Kidney capillary endothelial cell (primary cell): ENCODE measurements at places on chromosomes 7 and 10.
A peak's percentile ranks its signal among the peaks of the same experiment; 100 is the strongest.

DNA sequence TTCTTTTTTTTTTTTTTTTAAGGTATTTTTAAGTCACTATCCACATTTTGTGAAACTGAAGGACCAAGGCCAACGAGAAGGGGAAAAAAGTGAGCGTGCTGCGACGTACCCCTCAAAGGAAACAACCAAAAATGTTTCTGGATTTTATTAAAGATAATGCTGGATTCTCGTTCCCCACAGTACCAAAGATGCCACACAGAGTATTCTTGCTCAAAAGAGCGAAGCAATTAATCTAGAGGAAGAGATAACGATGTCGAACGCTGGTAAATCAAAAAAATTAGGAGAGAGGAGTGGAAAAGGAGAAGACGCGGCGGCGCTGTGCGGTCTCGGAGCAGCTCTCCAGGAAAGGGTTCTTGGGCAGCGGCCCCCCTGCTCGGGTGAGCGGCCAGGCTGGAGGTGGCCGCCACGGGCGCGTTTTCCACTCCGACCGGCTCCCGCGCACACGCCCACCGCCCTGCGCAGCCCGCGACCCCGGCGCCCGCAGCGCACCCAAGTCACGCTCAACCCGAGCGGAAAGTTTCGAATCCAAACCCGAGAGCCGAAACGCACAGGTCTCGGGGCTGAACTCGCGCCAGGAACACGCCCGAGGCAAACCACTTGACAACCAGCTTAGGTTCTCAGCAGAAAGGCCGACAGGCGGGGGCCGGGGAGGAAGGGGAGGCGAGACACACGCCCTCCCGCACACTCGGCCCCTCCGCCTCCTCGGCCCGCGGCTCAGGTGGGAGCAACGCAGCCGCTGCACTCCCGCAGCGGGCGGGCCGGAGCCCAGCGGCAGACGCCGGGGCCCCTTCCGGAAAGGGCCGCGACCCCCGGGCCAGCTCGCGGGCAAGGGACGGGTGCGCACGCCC, 989 bp downstream of the SRPK2 start:
- DNase-seq, result peak; percentile 38

GRCh38 chr7:118590107-118590506, 365.6 kb downstream of the ANKRD7 start:
- DNase-seq, result no peak

DNA sequence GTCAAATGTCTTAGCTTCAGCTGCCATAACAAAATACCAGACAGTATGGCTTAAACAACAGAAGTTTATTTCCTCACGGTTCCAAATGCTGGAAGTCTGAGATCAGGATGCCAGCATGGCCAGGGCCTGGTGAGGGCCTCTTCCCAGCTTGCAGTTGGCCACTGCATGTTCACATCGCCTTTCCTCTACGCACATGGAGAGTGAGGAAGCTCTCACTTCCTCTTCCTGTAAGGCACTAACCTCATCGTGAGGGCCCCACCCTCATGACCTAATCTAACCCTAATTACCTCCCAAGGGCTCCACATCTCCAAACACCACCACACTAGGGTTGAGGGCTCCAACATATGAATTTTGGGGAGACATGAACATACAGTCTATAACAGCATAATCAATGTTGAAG, 14.4 kb downstream of the ZNF33B start:
- no peak for DNase-seq

GRCh38 chr10:96656839-96657238, 63.5 kb downstream of the PIK3AP1 start:
- no peak for DNase-seq

- DNase-seq, result no peak
Measured at GRCh38 chr7:309586-310228, 19.7 kb downstream of the FOXL3 start.

DNA sequence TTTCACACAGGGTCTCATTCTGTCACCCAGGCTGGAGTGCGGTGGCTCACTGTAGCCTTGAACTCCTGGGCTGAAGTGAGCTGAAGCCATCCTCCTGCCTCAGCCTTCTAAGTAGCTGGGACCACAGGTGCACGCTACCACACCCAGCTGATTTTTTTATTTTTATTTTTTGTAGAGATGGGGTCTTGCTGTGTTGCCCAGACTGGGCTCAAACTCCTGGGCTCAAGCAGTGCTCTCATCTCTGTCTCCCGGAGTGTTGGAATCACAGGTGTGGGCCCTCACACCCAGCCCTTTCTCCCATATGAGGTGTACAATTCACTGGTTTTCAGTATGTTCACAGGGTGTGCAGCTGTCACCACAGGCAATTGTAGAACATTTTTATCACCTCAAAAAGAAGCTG, 5.2 kb downstream of the INPP5A start:
- no peak for DNase-seq

DNA sequence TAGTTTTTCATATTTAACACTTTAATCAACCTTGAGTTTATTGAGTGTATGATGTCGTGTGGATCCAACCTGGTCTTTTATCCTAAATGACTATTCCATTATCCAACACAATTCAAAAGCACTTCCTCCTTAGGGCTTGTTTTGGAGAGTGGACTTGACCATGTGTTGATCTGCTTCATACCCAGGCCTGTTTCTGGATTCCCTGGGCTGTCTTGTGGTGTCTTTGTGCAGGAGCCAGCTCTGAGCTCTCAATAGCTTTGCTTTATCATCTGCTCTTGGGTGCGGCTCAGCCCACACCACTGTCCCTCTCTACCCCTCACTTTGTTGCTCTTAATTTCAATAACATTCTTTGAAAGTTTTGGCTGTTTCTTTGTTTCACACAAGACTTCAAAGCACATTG, 70.9 kb upstream of the CHST15 start:
- DNase-seq, result no peak

GRCh38 chr10:127462643-127463295, 86.3 kb upstream of the NPS start:
- DNase-seq, result no peak

DNA sequence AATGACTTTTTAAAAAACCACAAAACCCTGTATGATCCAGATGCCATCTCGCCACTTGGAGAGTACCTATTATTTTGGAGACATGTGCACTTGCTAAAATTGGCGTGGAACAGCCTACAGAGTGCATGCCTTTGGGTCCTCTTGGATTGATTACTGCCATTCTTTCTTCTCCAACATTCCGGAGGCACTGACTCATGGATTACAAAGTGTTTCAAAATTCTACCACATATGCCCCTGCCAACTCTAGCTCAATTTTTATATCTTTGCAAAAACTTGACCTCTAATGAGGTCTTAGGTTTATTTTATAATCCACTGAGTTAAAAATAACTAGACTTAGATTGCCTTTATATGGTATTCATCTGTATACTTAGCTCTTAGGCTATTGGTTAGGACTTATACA, 55.8 kb upstream of the KIF5B start:
- DNase-seq, result no peak

- no peak for DNase-seq
Measured at GRCh38 chr7:116113310-116113709, 82.7 kb upstream of the TFEC start.

DNA sequence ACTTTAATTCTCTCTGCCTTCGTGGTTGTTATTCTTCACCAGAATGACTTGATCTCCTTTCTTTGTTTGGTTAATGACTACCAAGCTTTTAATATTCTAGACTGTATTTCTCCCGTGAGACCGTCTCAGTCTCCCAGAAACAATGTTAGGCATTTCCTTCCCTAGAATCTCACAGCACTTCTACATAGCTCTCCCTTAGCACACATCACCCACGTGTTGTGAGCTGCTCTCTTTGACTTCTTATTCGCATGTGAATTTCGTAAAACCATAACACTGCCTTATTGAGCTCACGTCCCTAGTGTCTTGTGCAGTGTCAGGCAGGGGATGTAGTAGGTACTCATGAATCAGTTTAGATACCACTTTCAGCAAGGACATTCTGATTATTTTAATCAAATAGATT, 57.5 kb upstream of the MGAM2 start:
- DNase-seq, result no peak

DNA sequence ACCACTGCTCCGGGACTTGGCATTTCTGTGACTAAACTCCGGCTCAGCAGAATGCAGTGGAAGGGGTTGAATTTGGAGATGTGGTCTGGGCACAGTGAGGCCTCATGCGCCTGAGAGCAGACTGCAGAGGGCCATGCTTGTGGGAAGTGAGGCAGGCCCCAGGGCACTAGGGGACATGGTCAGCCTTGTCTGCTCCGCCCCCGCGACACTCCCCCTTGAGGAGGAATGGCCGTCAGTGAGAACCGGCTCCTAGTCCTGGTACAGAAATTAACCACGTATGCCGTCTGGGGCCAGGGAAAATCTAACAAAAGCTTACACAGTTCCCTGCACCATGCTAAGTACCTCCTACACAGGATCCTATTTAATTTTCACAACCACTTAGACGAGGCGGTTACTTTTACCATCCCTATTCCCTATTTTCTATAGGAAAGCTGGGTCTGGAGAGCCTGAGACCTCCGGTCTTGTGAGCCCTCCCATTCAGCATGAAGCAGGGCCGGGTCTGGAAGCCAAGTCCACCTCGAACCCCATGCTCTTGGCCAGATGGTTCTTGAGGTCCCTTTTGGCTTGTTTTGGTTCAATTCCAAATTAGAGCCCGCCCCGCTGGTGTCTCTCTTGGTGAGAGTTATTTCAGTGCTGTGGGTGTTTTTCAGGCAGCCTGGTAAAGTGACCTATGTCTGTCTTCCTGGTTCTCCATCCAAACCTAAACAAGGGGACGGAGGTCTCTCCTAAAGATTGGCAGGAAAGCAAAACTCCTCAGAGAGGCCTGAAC, 87.7 kb upstream of the PITRM1 start:
- no peak for DNase-seq

DNA sequence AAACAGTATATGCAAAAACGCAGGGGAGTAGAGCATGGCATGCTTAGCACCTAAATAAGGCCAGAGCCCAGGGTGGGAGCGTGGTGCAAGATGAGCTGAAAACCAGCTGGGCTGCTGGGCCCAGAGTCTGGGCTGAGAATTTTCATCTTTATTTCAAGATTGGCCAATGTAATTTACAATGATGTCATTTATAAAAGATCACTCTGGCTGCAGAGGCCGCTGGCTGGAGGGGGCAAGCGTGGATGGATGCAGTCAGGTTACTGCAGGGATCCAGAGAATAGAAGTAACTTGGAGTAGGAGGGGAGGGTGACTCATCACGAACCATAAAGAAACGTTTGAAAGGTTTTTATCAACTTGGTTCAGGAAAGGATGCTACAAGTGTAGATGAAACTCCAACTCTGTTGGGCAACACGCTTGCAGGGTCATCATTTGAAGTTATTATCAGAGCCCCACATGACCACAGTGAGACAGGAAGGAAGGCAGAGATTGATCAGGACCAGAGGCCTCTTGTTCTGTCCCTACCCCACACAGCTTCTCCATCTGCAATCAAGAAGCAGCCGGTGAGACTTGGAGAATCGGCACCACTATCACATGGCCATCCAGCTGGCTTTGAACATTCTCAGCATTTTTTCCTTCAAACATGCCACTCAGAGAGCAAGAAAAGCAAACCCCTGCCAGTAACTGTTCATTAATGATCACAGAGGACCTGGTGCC, 49.2 kb downstream of the ODAD2 start:
- no peak for DNase-seq

DNA sequence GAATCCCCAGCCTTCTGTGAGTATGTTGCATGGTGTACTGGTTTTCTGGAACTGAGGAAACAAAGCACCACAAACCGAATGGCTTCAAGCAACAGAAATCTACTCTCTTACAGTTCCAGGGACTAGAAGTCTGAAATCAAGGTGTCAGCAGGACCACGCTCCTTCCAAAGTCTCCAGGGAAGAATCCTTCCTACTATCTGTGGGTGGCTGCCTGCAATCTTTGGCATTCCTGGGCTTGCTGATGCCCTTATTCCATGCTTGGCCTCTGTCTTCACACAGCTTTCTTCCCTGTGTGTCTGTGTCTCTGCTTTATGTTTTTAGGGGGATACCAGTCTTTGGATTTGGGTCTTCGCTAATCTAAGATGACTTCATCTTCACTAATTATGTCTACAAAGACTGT, 81.3 kb downstream of the LMBR1 start:
- no peak for DNase-seq

GRCh38 chr10:49314806-49315205, 15.8 kb downstream of the C10orf71 start:
- no peak for DNase-seq
